Activated T-helper 17 cell treated with anti-CD3 and anti-CD28 coated beads, Interleukin-2, amount 50 U/mL, for 72 hours (primary cell): ENCODE measurements at places on chromosomes 11 and 22. TPM values are rescaled to one million over a fixed set of nuclear protein-coding genes. Genes with fewer than 3 reads are reported as not detected.

The CRYBB3 gene
- total RNA-seq = not detected

The PRR33 gene
- 0.11 TPM for total RNA-seq

The MB gene
- not detected for total RNA-seq

The SPDYC gene
- total RNA-seq = not detected

The RNF141 gene
- 7.8 TPM for total RNA-seq

The FOSL1 gene
- 18.7 TPM for total RNA-seq

The CDC42EP2 gene
- 0.73 TPM for total RNA-seq

The PATE3 gene
- not detected for total RNA-seq

The OR2D2 gene
- total RNA-seq = not detected

The CSF2RB gene
- total RNA-seq = 4.2 TPM

The ZNF280B gene
- 2.4 TPM for total RNA-seq

The FAM181B gene
- not detected for total RNA-seq

The SLC17A6 gene
- total RNA-seq = not detected

The CLDN5 gene
- not detected for total RNA-seq

The RASSF10 gene
- not detected for total RNA-seq

The TREH gene
- total RNA-seq = not detected
